Upper lobe of left lung (tissue), 6 donors: ENCODE measurements at places on chromosomes 11 and 22. TPM values are rescaled to one million over a fixed set of nuclear protein-coding genes. Genes with fewer than 3 reads are reported as not detected.

- H3K4me3 ChIP-seq: no peak overlapping the region
- H3K27ac ChIP-seq: no peak overlapping the region
- H3K36me3 ChIP-seq: no peaks in the 10 kb centered on the region
- H3K4me1 ChIP-seq: peaks cover 11% of the 10 kb centered on the region
- no peaks in the 10 kb centered on the region for H3K27me3 ChIP-seq
Observed at GRCh38 chr22:17633217-17633997, 4.9 kb upstream of the ATP6V1E1 start.

- DNase-seq: no peak
- no peak overlapping the region for H3K4me3 ChIP-seq
- peaks cover 29% of the 10 kb centered on the region for H3K4me1 ChIP-seq
- H3K36me3 ChIP-seq: peaks cover 32% of the 10 kb centered on the region
Observed at GRCh38 chr11:3781423-3781822, 15.9 kb downstream of the NUP98 start.

Gene MISFA
- 2.1 TPM for total RNA-seq

Gene GGT5
- 15.8 TPM for total RNA-seq
